NCI-H187 (cell line): ENCODE measurements at places on chromosomes 1 and 21.

GRCh38 chr1:26913754-26914619, at the start of gene NR0B2:
NR0B2 (minus strand) TSS chr1:26913975; CDS start chr1:26913940, 35 bp downstream.
- DNase-seq, result peak; percentile 84

DNA sequence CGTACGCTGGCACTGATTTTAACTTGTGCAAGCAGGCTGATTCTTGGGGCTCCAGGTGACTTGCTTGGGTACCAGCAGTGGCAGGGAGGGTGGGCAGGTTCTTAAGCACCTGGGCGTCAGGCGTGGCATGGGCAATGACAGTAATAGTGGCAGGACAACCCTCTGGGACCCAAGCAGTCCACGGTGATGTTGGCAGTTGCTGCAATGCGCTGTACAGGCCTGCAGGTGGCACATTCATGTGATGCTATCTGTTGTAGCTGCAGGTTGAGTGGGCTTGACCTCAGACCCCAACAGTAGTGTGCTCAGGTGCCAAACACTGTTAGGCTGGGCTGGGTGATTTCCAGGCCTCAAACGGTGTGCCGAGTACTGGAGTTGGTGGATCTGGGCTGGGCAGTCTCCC, 10.2 kb upstream of the OR10J4 start:
- no peak for DNase-seq

DNA sequence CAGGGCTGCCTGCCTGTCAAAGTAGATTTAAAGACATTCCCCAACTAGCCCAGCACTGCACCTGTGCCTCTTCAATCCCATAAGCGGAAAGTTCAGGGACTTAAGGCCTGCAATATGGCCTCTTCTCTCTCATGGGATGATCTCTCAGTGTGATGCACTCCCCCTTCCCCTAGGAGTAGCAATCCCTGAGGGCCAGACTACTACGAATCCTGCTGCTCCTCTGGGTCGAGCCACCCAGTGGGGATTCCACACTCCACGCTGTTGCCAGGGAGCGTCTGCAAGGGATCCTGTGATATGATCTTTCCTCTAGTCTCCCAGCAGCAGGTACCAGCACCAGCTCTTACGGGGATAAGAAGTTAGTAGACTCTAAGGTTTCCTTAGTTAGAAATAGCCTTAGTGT, 13.2 kb upstream of the OR6N2 start:
- no peak for DNase-seq

DNA sequence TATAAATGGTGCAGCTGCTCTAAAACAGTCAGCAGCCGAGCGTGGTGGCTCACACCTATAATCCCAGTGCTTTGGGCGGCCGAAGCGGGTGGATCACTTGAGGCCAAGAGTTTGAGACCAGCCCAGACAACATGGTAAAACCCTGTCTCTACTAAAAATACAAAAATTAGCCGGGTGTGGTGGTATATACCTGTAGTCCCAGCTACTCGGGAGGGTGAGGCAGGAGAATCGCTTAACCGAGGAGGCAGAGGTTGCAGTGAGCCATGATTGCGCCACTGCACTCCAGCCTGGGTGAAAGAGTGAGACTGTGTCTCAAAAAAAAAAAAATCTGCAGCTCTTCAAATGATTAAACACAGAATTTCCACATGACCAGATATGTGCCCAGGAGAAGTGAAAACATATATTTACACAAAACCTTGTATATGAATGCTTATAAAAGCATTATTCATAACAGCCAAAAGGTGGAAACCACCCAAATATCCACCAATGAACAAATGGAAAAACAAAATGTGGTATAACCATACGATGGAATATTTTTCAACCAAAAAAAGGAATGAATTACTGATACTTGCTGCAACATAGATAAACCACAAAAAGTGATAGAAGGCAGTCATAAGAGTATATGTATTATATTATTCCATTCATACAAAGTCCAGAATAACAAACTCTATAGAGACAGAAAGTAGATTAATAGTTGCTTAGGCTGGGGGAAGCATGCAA, 14.1 kb downstream of the EPS15 start:
- DNase-seq, result no peak

DNA sequence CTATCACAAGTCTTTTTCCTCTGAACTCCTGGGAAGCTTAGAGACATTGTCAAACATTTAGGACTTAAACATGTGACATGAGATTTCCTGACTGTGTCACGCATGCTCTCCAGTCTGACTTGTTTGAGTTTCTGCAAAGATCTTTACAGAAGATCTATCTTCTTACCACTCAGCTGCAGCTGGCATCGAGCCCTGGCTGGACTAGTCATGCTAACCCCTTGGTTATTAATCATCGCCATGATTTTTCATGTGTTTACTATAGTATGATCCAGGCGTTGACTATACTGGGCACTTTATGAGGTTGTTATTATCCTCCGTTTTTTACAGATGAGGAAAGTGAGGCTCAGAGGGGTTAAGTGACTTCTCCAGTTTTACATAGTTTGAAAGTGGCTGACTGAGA, 18.1 kb upstream of the IRF2BP2 start:
- no peak for DNase-seq

DNA sequence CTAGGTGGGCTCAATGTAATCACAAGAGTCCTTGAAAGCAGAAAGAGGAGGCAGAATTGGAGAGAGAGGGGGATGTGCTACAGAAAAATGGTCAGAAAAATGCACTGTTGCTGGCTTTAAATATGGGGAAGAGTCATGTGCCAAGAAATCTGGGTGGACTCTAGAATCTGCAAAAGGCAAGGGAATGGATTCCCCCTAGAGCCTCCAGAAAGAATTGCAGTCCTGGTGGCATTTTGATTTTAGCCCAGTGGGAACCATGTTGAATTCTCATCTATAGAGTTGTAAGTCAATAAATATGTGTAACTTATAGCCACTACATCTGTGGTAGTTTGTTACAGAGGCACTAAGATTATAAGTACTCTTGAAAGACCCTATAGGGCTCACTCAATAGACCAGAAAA, 210.3 kb downstream of the ASTN1 start:
- DNase-seq, result no peak

DNA sequence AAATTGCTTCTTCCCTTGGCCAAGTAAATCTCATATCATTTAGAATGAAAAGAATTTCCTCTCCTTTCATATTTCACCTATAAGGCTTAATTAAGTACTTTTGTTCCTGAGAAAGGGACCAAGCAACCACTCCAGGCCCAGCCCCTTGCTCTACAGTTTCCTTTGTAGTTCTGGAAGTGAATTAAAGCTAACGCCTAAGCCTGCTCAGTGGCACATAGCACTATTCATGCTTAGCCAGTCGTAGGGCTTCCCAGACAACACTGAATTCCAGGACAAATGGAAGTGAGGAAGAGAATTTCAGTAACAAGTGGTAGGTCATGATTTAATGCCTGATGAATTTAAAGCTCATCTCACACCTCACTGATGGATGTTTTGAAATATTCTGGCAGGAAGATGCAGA, 73.3 kb downstream of the RPAP2 start:
- no peak for DNase-seq

DNA sequence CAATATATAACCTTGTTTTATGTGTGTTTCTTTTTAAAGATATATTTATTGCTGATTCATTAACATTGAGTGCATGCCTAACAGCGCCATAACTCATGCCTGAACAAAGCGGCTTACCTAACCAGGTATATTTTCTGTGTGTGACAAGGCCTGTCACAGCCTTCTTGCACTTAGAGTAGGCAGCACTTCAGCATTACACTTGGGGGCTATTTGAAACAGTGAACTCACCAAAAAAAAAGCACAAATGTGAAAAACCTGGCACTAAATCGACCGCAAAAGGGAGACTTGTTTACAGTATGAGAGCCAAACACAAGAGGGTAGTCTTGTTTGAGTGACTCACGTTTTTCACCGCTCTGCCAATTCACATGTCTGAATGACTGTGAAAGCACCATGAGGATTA, 111.7 kb downstream of the DISP1 start:
- no peak for DNase-seq

DNA sequence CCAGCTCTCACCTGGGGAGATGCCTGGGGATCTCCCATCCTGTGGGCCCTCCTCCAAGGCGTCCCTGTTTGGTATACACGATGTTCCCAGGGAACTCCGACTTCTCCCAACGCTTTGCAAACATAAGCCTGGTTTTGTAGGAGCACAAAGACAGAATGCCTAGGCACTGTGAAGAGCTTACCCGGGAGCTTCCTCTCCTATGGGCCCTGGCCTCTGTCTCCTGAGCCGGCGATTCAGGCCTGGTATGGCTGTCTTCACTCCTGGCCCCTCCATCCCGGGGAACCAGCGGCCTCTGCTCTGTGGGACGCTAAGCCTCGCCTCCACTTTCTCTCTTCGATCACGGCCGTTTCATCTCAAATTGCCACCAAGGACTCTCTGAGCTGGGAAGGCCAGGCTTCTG, 59.6 kb upstream of the ACTRT2 start:
- DNase-seq, result no peak

GRCh38 chr21:35905096-35905962, 155.0 kb downstream of the SETD4 start:
- no peak for DNase-seq

DNA sequence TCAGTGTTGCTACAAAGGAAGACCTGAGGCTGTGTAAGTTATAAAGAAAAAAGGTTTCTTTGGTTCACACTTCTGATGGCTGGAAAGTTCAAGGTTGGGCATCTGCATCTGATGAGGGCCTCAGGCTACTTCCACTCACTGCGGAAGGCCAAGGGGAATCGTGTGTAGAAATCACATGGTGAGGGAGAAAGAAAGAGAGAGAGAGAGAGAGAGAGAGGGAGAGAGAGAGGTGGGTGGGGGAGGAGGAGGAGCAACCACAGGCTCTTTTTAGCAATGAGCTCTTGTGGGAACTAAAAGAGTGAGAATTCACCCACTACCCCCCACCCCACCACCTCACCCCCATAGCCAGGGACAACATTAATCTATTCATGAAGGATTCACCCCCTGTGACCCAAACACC, 59.9 kb downstream of the CLSTN1 start:
- DNase-seq, result no peak

DNA sequence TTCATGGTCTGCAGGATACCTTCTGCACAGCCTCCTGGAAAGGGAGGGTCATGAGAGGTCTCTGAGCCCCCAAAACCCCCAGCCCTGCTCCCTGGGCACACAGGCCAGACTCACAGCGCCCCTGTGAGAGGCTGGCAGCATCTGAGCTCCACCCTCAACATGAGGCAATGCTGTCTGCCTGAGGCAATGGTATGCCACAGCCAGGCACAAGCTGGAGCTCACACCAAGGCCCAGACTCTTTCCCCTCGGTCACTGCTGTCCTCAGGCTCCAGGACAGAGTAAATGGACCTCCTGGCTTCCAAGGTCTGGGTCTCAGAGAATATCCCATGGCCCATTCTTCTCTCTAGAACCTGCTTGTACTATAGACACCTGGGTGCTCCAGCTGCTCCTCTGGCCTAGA, 17.2 kb downstream of the MEF2D start:
- no peak for DNase-seq

DNA sequence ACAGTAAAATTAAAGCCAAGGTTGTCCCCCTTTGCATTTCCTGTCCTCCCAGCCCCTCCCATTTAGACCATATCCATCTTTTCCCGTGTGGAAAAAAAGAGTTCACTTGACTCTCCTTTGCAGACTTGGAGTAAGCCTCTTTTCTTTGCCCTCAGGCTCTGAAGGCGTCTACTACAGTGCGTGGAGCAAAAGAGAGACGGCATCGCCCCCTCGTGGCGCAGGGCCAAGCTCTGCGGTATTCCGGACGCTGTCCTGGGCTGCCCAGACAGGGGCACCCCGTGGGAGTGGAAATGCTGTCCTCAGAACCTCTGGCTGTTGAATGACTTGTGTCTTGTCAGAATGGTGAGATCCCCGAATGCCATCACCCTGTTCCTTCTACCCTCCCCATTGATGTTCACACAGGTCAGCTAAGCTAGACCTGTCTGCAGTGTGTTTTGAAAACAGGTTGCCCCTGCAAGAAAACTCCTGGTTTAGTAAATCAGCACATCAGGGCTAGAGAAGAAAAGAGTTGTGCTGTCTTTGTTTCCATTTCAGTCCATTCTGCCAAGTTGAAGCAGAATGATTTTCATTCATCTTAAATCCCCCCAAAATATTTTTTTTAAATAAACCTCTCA, 12.3 kb upstream of the GJA8 start:
- DNase-seq, result peak; percentile 86

GRCh38 chr1:41860771-41861170, 58.0 kb downstream of the HIVEP3 start:
- no peak for DNase-seq

GRCh38 chr1:51916587-51917405, 38.3 kb upstream of the NRDC start:
- no peak for DNase-seq

DNA sequence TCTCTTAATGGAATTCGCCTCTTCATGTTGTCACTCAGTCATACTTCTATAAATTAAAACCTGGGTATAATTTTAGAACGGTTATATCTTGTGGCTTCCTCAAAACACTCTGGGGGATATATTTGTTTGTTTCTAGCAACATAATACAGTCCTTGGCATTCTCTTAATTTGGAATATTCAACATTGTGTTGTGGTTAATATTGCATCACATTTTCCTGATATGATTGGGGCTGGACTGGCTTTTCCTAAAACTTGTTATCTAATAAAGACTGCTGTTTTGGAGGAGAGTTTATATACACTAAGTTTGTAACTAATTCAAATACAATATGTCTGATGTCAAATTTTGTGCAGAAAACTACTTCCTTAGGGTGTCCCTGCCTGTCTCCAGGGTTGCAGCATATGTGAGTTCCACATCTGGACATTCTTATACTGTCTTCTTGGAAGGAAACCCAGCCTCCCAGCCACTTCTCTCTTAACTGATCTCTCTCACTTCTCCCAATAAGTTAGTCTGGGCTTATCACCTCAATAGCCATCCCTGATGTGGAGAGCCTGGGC, 892.6 kb downstream of the MRPL39 start:
- DNase-seq, result no peak

- no peak for DNase-seq
Observed at GRCh38 chr21:35050348-35051286, 1.5 kb upstream of the RUNX1 start.

- DNase-seq, result no peak
Observed at GRCh38 chr21:39632796-39633442, 20.2 kb downstream of the B3GALT5 start.

GRCh38 chr1:219304227-219305226, 130.8 kb downstream of the LYPLAL1 start:
- DNase-seq, result no peak

DNA sequence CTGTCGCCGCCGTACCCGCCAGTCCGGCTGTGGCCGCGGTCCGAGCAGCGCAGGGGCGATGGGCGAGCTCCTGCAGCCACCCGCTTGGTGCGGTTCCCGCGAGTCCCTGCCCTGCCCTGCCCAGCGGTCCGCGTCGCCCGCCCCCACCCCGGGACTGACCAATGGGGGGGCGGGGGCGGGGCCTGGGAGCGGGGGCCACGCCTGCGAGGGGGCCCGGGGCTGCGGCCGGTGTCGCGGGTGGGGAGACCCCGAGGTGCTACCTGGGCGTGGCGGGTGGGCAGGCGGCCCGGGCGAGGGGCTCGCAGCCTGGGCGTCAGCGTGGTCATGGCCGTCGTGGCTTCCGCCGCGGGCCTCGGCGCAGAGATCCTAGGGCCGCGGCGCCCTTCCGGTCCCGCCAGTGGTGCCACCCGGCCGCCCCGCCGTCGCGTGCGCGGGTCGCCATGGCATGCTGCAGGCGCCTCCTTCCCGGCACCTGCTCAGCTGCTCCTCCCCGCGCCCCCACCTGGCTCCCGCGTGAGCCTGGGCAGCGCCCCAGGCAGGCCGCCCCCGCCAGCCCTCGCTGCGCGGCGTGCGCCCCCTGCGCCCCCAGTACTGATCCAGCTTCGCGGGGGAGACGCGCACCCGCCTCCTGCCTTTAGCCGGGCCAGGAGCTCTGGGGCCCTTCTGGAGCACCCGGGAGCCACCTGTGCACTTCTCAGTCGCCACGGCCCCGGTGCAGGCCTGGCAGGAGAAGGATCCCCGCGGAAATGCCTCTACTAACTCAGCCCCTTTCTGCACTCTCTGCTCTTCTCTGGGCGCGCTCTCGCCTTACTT, at the start of gene BMP8B:
Gene BMP8B (minus strand): TSS at position 108 of the 813 bp plus-strand sequence. CDS start 380 bp downstream, outside the sequence.
- peak; percentile 52 for DNase-seq
